SK-N-DZ (cell line): ENCODE measurements at places on chromosomes 4 and X.

DNA sequence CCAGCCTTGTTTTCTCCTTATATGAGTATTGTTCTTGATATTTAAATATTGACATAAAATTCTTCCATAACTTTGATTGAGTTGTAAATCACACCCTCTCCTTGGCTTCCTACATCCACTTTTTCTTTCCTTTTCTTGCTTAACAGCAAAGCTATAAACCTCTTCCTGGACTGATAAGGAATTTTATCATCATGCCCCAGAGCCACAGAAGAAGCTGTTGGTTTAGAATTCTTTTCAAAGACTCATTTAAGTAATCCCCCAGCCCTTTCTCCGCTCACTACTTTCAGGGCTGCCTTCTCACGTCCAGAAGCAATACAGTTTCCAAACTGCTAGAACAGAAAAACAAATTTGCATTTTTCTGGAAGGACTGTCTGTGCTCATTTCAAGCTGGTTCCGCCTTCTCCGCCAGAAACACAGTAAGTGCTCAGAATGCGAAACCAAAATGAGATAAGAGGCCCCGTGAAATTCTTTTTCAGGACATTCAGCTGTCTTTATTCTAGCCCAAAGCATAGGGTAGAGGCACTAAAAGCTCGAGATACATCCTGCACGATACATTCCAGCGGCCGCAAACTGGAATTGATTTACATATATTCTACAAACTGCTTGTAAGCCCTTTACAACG is 849 bp downstream of the MID1 start:
- no peak for DNase-seq

- DNase-seq: no peak
Observed at GRCh38 chr4:86928400-86929255, 6.2 kb upstream of the AFF1 start.

GRCh38 chr4:182246401-182247205 is 3.4 kb downstream of the TENM3 start:
- DNase-seq: no peak

GRCh38 chr4:6913350-6913905 is 3.8 kb downstream of the TBC1D14 start:
- no peak for DNase-seq

- DNase-seq: no peak
Observed at GRCh38 chr4:106409901-106410889, 41.6 kb upstream of the GIMD1 start.

DNA sequence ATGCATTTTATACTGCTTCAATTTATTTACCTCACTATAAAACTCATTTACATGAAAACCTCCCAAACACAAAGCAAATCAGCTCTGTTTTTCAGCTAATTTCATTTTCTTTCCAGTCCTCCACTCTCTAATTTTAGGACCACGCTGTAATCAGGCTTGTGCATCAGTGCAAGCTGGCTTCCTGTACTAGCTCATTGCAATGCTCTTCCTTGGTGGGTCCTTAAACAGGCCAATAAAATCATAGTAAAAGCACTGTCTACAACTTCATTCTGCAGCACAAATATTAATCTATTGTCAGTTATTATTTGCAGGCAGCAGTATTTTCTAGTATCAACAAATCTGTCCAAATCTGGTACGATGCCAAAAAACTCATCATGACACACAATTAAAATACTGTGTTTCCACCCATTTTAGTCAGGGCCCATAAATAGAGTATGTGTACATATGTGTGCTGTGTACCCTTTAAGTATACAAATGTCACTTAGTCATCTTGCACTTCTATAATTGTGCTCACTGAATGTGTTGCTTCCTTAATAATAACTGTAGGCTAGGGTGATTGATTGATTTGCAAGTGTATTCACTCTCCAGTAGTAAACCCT is 178.2 kb upstream of the HCCS start:
- peak; percentile 29 for DNase-seq

- peak; percentile 83 for DNase-seq
Observed at GRCh38 chr4:90220459-90220858, 93.3 kb downstream of the CCSER1 start.

DNA sequence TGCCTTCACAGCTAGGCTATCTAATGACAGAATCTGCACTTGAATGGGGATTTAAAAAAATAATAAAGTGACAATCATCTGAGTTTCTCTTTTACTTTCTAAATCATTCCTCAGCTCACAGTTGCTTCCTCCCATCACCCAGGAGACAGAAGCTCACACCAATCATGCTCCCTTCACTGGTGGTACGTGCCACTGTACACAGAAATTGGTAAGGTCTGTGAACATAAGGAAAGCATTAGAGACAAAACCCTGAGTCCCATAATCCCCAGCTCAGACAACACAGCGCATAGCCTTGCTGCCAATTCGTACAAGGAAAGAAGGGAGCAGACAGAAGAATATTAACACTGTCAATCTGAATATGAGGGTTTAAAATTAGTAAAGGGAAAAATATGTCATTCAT is 133.1 kb downstream of the IDS start:
- no peak for DNase-seq

DNA sequence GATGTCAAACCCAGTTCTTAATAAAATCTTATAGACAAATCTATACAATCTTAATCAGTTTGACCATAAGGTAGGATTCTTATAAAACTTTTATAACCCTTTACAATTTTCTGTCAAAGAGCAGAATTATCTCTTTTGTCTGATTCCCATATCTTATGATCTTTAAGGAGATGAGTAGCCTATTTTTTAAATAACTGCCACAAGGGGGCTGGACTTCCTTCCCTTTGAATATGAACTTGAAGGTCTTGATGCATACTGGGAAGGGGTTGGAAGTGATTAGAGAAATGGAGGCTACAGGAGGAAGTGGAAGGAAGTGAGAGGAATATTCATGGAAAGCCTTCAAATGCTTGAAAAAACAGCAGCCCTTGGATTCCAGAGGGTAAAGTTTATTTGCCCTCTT is 111.1 kb downstream of the APOOL start:
- no peak for DNase-seq

DNA sequence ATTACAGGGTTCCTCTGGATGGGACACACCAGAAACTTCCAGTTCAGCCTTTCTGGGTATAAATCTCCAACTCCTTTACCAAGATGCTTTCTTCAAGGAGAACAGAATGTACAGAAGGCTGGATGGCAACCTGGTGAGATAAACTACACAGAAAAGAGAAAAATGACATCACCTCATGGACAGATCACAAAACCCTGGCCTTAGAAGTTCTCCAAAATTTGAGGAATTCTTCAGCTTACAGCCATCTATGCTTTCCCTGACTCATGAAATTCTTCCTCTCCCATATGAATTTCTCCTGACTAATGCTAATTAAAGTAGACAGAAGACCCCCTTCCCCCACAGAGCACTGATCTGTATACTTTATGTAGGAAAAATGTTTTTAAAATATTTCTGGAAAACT is 345.4 kb downstream of the STIM2 start:
- DNase-seq: no peak

DNA sequence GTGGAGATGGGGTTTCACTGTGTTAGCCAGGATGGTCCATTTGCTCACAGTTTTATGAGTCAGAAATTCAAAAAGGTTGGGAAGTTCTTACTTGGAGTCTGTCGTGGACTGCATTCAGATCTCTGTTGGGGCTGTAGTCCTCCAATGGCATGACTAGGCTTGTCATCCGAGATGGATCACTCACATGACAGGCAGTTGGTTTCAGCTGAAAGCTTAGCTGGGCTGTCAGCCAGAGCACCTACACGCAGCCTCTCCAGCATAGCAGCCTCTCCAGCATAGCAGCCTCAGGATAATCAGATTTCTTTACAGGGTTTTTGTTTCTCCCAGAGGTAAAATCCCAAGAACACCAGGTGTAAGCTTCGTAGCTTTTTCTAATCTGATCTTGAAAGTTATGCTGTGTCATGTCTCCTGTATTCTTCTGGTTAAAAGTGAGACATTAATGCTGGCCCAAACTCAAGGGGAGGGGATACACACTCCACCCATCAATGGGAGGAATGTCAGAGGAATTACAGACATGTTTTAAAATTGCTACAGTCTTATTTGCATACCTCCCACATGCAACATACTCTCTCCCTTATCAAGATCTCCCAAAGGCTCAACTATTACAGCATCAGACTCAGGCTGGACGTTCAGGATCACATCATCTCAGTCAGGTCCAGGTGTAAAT is 31.6 kb upstream of the SOD3 start:
- peak; percentile 9 for DNase-seq

- DNase-seq: no peak
Observed at GRCh38 chr4:38091636-38092035, 131.4 kb downstream of the PTTG2 start.

DNA sequence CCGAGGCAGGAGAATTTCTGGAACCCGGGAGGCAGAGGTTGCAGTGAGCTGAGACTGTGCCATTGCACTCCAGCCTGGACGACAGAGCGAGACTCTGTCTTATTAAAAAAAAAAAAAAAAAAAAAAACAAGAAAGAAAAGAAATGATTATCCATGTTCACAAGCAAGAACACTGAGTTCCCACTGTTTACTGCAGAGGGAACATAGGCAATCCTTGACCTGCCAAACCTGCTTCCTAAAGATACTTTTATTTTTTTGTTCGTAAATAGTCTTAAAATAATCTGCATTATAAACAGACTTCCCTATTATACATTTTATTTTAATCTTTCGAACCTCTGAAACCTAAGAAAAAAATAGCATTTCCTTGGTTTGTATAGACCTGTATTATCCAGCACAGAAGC is 50.6 kb upstream of the TBC1D14 start:
- DNase-seq: no peak

GRCh38 chr4:26885912-26886274 is 25.3 kb downstream of the STIM2 start:
- no peak for DNase-seq

DNA sequence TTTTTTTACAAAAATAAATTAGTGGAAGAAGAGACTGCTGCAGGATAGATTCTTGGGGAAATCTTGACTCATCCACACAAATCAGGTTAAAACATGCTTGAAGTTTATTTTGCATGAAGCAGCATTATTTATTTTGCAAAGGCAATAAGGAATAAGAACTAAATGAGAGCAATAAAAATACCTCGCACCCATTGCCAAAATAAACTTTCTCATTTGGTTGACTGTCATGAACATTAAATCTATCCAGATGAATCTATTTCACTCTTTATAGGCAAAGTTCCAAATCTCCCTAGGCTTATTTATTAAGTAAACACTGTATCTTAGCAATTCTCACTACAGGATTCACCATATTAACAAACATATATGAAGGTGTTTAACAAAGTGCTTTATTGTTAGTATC is 58.9 kb downstream of the HOPX start:
- no peak for DNase-seq

DNA sequence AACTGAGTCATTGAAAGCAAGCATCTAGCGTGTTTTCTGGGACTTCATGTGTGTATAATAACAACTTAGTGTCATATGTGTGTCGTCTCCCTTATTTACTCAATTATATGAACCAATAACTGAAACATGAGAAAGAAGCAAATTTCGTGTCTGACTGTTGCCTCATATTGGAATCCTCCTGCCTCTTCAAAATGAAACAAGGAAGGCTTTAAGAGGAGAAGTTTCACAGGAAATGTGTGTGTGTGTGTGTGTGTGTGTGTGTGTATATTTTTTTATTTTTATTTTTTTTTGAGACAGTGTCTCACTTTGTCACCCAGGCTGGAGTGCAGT is 145.8 kb upstream of the SFRP2 start:
- DNase-seq: no peak

- no peak for DNase-seq
Observed at GRCh38 chrX:45154462-45154861, 46.2 kb downstream of the DIPK2B start.

GRCh38 chr4:150033901-150034300 is 44.3 kb upstream of the DCLK2 start:
- no peak for DNase-seq

DNA sequence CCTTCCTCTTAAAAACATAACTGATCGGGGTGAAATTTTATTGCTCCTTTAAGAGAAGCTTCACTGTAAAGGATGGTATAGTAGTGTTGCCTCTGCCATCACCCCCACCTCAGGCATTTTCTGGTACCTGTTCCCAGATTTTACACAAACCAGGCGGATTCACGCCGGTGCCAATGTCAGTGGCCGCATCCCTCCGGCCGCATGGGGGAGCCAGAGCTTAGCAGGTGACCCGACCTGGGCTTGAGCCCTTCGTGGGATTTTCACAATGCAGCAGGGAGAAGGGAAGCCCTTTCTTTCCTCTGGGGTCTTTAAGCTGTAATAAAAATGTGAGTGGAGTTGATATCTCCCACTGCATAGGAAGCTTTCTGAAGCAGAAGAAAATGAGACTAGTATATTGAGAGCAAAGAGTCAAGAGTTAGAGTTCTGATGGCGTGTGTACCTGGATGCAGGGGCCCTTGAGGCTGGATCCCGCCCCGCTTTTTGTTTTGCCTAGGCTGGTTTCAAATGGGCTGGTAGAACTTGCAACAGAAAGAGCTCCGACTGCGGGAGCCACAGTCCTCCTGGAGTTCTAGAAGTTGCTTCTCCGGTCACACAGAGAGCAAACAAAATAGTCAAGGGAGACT is 59.4 kb downstream of the POLR2B start:
- peak; percentile 37 for DNase-seq

DNA sequence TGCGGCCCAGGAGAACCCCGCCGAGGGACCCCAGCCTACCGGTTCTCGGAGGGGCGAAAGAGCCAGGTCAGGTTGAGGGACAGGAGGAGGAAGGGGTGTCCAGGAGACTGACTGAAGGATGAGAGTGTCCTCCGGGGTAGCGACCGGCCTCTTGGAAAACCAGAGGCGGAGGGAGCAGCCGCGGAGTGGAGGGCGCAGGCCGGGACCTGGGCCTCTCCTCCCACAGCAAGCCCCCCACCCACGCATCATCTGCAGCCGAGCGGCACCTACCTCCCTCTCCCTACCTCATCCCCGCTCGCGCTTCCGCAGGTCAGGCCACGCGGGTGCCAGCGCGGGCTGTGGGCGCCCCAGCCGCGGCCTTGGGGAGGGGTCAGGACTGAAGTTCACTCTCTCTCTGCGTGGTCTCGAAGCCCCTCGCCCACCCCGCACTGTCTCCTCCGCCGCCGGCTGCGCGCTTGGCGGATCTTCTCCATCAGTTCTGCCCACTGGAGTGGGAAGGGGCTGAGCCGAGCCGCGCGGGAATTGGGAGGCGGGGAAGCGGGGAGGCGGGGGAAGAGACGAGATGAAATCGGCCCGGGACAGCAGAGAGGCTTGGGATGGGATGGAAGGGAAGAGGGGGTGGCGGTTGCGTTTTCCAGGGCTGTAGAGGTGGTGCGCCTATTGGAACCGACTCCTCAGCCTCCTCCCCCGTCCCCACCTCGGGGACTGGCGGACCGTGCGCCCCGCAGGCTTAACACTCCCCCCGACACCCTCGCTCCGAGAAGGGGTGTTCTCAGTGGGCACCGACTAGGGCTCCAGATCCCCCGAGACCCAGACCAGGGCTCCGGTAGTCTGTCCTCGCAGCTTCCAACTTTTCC is 1.8 kb downstream of the NLGN4X start:
- DNase-seq: peak; percentile 55

DNA sequence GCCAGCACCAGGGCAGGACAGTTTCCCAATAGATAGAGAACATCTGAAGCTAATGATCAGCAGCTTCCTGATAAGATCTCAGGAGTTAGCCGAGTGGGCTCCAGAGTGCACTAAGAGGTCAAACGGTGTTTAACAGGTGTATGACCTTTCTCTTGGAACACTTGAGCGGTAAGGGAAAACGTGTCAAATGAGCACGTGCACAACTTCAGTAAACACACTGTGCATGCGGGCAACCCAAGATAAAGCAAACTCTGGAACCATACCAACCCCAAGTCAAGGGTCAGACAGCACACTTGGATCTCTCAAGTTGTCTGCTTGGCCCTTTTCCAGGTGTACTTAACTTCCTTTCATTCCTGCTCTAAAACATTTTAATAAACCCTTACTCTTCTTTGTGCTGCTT is 1941.5 kb upstream of the PCDH10 start:
- DNase-seq: no peak

GRCh38 chrX:65596270-65597034 is 61.9 kb upstream of the LAS1L start:
- no peak for DNase-seq
